ENCODE measurements at places on chromosomes 12 and 14.

DNA sequence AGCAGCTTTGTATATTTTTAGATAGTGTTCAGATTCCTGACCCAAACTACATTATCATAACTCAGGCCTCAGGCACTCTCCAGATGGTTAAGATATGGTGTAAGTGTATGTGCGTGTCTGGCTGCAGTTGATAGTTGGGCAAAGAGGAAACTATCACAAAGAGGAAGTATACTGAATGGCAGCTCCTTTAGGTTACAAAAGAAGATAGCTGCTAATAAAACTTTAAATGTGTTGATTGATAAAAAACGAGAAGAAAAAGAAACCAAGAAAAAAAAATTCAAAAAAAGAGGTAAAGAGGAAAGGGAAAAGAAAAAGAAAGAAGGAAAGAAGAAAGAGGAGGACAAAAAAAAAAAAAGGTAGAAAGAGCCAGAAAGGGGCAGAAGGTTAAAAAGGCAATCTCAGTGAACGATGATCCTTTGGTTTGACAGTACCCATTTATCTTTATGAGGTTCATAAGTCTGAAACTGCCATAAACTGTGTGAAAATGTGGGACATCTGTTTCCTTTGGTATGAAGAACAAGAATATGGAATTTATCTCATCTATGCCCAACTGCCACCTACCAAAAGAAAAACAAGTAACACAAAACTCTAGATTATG is 42.2 kb downstream of the TAOK3 start:
- DNase-seq: no peak

- DNase-seq: no peak
These were observed 38.6 kb downstream of the NOC4L start for GRCh38 chr12:132182711-132183365.

- no peak for DNase-seq
These were observed 159.3 kb downstream of the PDE3A start for GRCh38 chr12:20527417-20528163.

DNA sequence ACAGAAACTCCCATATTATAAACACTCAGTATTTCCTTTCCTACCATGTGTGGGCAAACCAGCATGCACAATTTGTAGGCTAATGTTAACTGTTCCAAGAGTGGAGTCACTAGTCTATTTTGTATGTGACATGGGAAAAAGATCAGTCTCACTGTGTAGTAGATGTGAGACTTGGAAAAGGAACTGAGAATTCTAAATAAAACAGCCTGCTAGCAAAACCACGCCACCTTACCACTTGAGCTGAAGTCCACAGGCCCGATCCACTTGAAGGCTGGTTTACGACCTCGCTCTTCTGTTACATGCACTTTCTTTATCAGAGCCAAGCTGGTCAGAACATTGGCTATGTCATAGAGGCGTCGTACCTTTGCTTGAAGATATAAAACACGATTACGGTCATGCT is 22.5 kb downstream of the E2F7 start:
- DNase-seq: no peak

GRCh38 chr12:69131077-69131476 is 108.3 kb upstream of the CPSF6 start:
- no peak for DNase-seq

- no peak for DNase-seq
These were observed 46.6 kb upstream of the FZD10 start for GRCh38 chr12:130115646-130116045.

DNA sequence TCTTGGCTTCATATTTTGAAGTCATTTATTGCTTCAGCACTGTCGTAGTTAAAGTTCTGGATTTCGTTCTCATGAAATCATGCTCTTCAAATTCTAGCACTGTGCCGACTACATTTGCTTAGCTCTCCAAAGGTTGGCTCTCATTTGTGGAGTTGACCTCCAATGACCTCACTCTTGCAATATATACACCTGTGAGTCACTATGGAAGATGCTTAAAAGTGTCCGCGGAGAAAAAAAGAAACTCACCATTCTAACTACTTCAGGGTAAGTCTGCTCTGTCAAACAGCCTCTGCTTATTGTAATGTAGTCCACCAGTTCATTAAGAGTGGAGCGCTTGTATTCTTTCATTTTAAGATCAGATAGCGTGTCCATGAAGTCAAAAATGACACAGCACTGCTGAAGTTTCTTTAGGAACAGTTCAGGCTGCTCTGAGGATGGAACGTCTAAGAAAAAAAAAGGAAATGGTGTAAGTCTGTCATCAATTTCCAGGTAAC is 89.7 kb downstream of the PPP2R5E start:
- no peak for DNase-seq

DNA sequence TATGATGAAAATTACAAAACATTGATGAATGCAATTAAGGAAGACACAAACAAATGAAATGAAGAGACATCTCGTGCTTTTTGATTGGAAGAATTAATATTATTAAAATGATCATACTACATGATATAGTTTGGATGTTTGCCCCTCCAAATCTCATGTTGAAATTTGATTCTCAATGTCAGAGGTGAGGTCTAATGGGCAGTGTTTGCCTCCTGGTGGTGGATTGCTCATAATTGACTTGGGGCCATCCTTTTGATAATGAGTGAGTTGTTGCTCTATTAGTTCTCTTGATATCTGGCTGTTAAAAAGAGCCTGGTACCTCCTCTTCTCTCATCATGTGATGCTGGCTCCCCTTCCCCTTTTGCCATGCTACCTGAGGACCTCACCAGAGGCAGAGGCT is 56.7 kb downstream of the CD163L1 start:
- DNase-seq: no peak

- no peak for DNase-seq
These were observed 18.1 kb downstream of the GMFB start for GRCh38 chr14:54470701-54471100.

- DNase-seq: no peak
These were observed 46.3 kb downstream of the TTC8 start for GRCh38 chr14:88870777-88871176.

- no peak for DNase-seq
These were observed 370.9 kb upstream of the KITLG start for GRCh38 chr12:88951177-88951576.

GRCh38 chr12:2250797-2251196 is 198.0 kb downstream of the CACNA1C start:
- DNase-seq: no peak

- no peak for DNase-seq
These were observed 200.2 kb upstream of the MYL2 start for GRCh38 chr12:111120578-111120977.

- no peak for DNase-seq
These were observed 518.5 kb downstream of the SOX5 start for GRCh38 chr12:23431006-23431405.

GRCh38 chr12:4579305-4580102 is 17.5 kb downstream of the DYRK4 start:
- no peak for DNase-seq

- DNase-seq: peak; percentile 78
These were observed 16.9 kb downstream of the ASB2 start for GRCh38 chr14:93959239-93960107.

GRCh38 chr14:54686219-54686870 is 119.4 kb downstream of the SAMD4A start:
- no peak for DNase-seq

DNA sequence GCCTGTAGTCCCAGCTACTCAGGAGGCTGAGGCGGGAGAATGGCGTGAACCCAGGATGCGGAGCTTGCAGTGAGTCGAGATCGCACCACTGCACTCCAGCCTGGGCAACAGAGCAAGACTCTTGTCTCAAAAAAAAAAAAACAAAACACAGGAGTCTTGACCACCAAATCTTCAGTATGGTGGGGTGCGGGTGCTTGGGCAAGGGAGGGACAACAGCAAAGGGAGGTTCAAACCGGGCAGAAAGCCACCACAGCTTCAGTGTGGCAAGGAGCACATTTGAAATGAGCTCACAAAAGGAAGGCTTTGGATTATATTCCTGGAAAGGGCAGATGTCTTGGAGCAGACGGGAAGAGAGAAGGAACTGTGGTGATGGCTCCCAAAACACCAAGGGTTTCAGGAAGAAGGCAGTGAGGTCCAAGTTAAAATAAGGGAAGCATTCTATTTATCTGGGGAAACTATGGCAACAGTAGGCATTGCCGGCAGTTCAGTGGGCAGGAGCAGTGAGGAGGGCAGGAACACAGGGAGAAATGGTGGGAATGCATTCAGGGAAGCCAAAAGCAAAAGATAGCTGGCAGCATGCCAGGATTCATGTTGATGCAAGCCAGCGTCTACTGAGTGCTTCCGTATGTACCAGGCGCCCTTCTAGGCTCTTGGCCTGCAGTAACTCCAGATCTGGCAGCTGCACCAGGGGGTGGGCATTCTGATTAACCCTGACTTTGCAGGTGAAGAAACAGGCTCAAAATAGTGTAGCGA is 51.0 kb upstream of the SRSF5 start:
- no peak for DNase-seq

DNA sequence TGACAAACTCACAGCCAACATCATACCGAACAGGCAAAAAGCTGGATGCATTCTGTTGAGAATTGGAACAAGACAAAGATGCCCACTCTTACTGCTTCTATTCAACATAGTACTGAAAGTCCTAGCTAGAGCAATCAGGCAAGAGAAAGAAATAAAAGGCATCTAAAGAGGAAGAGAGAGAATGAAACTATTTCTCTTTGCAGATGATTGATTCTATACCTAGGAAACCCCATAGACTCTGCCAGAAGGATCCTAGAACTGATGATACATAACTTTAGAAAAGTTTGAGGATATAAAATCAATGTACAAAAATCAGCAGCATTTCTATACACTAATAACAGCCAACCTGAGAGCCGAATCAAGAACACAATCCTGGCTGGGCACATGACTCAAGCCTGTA is 6.1 kb upstream of the ANO6 start:
- no peak for DNase-seq

DNA sequence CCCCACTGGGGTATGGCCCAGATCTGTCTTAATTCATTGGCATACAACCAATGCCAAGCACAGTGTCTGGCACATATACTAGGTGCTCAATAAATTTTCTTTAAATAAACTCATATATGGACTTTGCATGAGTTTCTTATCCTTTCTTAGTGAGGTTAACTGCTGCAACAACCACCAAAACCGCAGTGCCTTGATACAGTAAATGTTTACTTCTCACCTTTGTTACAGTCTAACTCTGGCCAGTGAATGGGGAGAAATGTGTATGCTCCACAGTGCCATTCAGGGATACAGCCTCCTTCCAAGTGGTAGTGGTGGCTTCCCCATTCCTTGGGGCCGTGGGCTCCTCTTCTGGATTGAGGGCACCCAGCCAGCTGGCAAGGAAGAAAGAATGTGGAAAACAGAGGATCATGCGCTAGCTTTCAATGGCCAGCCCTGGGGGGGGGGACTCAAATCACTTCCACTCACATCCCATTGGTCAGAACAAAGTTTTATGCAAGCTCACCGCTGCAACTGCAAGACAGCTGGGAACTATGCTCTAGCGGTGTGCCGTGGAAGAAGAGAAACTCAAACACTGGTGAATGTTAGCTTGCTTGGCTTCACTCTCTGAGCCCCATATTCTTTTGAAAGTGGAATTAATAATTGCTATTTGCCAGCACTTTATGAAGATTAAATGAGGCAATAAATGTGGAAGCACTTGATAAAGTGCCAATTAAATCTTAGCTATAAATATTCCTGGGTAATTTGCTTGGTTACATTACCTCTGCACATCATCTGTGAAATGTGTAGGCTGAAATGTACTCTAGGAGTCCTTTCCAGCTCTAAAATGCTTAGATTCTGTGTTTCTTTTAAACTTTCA is 51.0 kb upstream of the SOCS2 start:
- DNase-seq: no peak

DNA sequence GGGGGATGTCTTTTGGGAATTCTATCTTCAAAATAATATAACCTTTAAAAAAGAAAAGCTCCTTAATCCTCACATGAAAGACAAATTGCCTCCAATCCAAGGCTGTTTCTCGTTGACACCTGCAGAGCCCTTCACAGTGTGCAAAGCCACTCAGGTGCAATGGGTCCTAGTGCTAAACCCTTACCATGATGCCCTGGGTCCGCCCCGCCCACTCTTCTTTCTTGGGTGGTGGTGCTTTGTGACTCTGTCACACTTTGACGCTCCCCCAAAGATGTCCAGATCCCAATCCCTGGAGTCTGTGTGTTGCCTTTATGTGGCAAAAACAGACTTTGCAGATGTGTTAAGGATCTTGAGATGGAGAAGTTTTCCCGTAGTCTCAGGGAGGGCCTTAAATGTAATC is 29.7 kb downstream of the CLMN start:
- no peak for DNase-seq

Data from stimulated activated CD8-positive, alpha-beta memory T cell treated with anti-CD3 and anti-CD28 coated beads, Interleukin-7, amount 100 ng/mL, for 1 hour (primary cell).